Stimulated activated naive CD4-positive, alpha-beta T cell treated with Interleukin-2 at 50 U/mL for 16 hours (primary cell): ENCODE measurements at places on chromosomes 4 and X.

DNA sequence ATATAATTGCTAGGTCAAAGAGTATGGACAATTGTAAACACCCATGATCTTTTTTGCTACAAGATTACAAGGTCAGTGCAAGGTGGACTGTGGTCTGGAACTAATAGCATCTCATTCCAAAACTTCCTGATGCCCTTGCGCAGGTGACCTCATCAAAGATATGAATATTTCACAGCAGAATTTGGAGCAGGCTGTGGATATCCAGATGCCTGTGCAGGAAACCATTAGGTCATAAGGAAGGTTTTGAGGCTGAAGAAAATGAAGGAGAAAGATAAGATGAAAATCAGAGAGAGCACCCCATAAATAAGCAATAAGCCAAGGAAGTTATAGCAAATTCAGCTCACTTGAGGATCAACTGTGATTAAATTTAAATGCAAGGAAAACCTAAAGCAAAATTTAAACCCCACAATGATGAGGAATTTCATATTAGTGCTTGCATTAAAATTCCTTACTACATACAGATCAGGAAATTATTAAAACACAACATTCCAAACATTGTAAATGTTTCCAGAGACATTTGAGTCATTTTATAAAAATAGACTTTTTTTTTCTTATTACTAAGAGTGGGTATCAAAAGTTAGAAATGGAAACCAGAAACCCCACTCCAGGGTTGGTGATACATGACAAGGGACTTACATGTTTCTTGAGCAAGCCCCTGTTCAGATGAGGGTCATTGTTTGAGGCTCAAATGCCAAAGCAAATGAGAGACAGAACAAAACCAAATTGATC lies 100.7 kb upstream of the FAM9C start:
- no peak for DNase-seq

- DNase-seq: no peak
Measured at GRCh38 chrX:112636951-112637581, 42.7 kb downstream of the LHFPL1 start.

GRCh38 chr4:108087293-108087967 lies 81.3 kb downstream of the LEF1 start:
- no peak for DNase-seq

DNA sequence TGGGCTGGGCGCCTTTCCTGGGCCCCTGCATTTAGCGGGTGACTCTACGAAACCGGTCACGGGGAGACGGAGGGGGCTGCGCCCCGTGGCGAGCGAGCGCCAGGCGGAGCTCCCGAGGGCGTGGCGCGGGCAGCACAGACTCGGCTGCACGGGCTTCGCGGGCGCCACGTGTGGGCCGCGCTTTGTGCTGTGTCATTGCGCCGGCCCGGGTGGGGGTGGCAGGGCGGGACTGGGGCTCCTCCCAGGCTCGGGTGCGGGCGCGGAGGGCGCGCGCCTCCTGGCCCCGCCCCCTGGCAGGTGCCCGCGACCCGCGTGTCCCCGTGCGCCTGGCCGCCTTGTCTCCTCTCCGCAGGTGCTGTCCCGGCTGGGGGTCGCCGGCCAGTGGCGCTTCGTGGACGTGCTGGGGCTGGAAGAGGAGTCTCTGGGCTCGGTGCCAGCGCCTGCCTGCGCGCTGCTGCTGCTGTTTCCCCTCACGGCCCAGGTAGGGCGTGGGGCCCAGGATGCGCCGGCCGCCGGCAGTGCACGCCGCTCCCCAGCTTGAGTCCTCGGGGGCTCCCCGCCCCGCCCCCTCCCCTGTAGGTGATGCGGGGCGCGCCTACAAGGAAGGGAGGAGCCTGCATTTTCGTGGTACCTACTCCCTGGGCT lies 651 bp downstream of the UCHL1 start:
- DNase-seq: peak; percentile 28

DNA sequence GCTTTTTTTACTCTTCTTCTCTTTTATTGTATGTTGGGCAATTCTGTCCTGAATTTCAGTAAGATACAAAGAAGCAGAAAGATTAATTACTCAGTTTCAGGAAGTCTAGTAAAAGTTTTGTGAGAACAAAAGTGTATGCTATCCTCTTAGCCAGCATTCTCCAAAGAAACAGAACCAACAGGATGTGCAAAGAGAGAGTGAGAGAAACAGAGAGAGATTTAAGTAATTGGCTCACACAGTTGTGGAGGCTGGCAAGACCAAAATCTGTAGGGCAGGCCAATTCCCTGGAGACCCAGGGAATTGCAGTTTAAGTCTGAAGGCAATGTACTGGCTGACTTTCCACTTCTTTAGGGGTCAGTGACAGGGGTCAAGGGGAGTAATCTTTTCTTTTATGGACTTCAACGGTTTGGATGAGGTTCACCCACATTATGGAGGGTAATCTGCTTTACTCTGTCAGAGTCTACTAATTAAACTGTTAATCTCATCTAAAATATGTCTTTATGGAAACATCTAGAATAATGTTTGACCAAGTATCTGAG lies 59.2 kb upstream of the SLC39A8 start:
- no peak for DNase-seq
